ENCODE measurements at places on chromosomes 16 and 17. TPM values are rescaled to one million over a fixed set of nuclear protein-coding genes. Genes with fewer than 3 reads are reported as not detected.

The ARHGDIG gene
- total RNA-seq: 0.94 TPM

DNA sequence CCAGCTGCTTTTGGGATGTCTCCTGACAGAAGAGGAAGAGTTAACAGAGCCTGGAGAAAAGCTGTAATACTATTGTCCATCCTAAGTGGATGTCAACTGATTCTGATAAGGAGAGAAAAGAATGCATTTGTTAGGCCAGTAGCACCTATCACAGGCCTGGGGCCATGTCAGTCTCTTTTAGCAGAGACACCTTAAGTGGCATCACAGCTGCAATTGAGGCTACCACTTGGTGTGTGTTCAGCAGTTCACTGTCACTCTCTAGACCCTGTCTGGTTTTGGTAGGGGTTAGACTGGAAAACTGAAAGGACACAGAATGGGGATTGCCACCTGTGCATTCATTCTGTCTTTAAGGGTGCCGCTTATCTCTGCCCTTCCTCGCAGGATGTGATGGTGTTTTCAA, 42.0 kb downstream of the PSMD12 start:
- no peak for DNase-seq

DNA sequence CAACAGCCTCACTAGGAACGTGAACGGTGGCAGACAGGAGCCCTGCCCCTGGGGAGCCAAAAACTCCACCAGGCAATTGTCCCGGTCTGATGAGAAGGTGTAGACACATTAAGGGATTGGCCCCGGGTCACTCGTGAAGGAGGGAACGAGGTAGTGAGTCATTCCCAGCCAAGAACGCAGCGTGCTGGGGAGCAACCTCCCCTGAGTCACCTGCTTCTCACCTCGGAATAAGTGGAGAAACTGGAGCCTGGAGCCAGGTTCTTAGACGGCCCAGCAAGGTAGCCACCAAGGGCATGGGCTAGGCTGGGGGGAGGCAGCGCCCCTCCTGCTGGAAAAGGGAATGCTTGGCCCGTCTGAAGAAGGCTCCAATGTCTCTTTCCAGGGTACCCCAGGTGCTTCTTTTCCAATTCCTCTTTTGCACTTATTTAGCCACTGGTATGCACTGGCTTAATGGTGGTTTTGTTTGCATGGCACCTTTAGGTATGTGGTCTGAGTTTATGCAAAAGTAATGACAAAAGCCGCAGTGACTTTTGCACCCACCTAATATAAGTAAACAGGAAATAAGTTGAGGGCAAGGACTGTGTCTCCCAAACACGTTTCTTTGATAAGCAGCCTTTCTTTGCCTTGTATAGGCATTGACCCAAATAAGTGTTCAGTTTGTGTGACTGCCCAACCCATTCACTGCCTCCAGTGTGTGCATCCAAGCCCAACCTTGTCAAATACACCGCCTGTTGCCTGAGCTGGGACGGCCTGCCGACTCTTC, 1.8 kb upstream of the HELZ start:
- DNase-seq: no peak

DNA sequence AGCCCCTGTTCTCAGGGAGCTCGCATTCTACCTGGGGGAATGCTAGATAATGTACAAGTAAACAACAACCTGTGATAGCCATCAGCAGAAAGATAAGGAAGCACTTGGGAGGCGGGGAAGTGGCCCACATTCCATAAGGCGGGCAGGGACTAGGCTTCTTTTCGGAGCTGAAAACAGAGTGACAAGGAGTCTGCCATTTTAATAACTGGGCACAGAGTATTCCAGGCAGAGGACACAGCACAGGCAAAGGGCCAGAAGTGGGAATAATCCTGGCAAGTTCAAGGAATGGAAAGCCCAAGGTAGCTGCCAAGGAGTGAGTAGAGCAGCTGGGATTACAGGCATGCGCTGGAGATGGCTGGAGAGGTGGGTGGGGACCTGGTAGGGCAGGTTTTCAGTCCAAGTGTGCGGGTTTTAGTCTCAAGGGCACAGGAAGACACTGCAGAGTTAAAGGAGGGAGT, 24.3 kb downstream of the USP43 start:
- no peak for DNase-seq

DNA sequence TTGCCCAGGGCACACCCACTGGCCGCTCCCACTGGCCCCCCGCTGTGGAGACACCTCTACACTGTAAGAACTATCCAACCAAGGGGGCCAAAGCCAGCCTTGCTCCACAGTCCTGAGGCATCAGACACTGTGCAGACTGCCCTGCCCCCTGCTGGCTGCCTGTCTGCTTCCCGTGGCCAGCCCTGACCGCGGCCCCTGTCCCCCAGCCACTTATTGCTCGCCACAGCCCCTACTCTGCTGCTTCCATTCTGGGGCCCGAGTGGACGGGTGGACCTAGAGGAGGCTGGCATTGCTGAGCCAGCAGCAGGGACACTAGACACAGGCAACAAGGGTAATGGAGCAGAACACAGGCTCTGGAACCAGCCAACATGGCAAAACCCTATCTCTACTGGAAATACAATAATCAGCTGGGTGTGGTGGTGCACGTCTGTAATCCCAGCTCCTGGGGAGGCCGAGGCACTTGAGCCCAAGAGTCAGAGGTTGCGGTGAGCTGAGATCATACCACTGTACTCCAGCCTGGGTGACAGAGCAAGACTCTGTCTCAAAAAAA, 19.7 kb upstream of the LRRC37A3 start:
- DNase-seq: peak; percentile 69

The HSD17B2 gene
- not detected for total RNA-seq

- peak; percentile 85 for DNase-seq
Observed at GRCh38 chr17:27651411-27652345, 20.7 kb downstream of the LGALS9 start.

The CCDC144A gene
- 4.5 TPM for total RNA-seq

The ABCC12 gene
- not detected for total RNA-seq

- DNase-seq: no peak
Observed at GRCh38 chr16:46730126-46730525, 18.0 kb downstream of the MYLK3 start.

DNA sequence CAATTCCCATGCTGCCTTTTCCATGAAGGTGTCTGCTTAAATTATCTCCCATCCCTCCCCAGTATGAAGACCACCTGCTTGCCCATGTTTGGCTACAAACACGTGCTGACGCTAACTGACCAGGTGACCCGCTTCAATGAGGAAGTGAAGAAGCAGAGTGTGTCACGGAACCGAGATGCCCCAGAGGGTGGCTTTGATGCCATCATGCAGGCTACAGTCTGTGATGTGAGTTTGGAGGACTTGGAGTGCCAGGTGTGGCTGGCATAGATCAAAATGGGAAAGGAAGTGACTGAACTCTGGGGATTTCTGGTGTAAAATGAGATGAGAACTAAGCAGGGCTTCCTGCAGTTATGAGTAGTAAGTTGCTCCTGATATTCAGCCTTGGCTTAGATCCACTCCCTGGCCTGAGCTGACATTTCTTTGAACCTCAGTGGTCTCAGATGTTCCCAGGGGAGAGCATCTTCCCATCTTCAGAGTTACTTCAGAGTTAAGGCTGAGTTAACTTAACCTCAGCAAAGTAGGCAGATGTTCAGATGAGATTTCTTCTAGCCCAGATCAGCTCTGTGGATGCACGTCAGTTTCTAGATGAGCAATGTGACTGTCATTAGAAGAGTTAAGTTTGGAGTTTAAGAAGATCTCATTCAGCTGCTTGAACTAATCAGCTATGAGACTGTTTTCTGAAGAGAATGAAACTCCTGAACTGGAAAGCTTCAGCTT, 32.7 kb downstream of the ITGB3 start:
- DNase-seq: no peak

GRCh38 chr17:48546924-48547807, 2.3 kb upstream of the HOXB2 start:
- no peak for DNase-seq

The SLC16A3 gene
- total RNA-seq: 53.1 TPM

The IGFALS gene
- total RNA-seq: 0.22 TPM

DNA sequence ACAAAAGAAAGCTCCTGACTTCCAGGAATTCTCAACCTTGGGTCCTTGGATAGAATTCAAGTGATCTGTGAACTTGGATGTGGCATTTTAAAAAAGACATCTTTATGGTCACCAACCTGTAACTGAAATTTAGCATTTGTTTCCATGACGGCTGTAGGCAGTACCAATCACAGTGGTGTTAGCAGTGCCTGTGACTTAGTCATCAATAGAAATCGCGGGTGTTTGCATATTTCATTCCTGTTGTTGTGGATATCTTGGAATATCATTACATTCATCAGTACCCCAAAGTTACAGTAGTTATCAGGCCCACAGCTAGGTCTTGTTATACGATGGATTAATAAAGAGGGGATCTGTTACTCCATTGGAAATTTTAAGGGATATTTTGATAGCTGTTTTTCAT, 81.6 kb downstream of the CMIP start:
- no peak for DNase-seq

DNA sequence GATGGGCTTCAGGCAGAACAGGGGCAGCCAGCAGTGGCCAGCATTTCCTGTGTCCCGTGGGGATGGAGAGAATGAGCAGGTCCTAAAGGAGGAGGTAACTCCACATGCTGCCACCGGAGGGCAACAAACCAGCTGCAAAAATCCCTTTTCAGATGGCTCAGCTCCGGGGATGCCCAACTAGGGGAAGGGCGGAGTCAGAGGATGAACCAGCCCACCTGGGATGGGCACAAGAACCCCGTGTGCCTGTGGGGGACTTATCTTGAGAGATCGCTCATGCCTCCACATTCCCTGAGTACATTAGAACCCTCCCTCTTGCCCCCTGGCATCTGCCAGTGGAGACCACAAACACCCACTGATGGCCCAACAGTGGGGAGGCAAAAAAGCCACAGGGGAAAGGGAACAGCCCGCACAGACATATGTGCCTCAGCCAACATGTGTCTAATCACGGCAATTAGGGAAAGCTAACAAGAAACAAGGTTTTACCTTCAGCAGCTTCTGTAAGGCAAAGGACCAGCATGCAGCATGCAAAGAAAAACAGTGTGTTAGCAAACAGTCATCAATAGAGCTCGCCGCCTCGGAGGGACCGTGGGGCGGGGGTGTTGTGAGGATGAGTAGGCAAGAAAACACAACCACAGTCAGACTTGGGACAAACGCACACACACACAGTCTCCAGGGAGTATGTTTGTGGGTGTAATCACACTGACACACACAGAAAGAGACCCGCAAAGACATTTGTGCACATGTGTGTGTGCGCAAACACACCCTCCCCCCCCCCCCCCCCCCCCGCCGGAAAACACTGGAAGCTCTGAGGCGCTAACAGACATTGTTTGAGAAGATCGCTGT, 64.0 kb downstream of the MYO18A start:
- no peak for DNase-seq

DNA sequence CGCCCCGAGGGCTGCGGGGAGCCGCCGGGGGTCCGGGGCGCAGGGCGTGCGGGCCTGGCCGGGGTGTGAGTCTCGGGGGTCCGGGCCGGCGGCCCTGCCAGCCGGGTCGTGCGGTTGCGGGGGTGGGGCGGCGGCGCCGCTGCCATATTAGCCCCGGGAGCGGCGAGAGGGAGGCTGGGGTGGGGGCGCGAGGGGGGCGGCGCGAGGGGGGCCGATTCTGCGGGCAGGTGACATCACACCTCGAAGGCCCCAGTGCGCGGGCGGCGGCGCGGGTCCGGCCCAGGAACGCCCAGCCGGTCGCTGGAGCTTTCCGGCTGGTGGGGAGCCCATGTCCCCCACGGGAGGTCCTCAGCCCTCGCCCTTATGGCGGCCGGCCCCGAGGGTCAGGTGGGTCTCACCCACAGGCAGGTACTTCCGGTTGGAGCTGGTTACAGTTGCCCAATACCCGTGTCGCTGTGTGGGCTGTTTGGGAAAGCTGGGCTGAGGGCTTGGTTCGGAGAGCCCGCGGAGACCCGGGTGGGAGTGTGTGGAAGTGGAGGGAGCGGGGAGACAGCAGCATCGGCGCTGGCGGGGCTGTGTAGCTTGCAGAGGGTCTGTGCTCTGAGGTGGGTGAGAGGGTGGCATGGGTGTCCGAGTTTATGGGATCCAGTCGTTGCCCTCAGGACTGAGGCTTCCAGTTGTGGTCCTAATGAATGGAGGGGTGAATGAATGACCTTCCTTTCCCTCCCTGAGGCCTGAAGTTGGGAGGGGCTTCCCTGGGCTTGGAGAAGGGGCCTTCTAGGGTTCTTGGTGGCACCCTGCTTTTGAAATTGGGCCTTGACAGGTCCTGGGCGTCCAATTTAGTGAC, 804 bp downstream of the ATP6V0C start:
- no peak for DNase-seq

The PHKB gene
- 94.2 TPM for total RNA-seq

GRCh38 chr16:9075299-9076071, 16.0 kb upstream of the HAPSTR1 start:
- no peak for DNase-seq
